Cortex of kidney (tissue), 1 donor: ENCODE measurements at places on chromosomes 5 and 9.

GRCh38 chr5:111197523-111197922, 26.7 kb upstream of the CAMK4 start:
- no peak for DNase-seq

GRCh38 chr5:54259090-54259489, 51.3 kb downstream of the ARL15 start:
- no peak for DNase-seq

GRCh38 chr9:129222819-129223218, 44.8 kb upstream of the IER5L start:
- DNase-seq = no peak

DNA sequence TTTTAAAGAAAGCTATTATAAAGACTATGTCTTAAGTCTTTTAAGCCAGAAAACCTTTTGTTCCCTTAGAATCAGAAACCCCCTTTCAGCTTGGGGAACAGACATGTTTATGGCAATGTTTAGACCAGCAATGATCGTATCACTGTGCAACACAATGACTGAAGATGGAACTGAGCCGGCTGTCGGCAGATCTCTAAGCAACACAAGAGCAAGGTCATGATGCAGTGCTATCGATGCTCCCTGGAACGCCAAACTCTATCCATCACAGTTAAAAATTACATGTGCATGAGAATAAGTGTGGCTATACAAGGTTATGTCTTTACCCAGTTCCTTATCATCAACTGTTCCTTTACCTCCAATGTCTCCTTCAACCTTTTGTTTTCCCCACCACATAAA, 1.8 kb upstream of the RNF44 start:
- DNase-seq = no peak

DNA sequence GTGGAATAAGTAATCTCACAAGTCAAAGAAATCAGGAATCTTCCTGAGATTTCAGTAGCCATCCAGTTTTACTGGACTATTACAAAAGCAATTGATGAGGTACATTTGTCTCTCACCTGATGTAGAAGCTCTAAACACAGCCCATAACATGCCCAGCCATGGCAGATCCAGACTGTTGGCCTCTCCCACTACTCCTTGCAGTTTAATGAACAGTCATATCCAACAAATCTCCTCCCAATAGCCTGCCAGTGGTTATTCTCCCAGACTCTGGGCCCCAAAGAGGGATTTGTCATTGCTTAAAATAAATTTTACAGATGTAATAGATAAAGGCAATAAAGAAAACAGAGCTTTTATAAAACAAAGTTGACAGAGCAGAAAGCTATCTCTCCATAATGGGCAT, 80.8 kb downstream of the ZNF608 start:
- DNase-seq = no peak

DNA sequence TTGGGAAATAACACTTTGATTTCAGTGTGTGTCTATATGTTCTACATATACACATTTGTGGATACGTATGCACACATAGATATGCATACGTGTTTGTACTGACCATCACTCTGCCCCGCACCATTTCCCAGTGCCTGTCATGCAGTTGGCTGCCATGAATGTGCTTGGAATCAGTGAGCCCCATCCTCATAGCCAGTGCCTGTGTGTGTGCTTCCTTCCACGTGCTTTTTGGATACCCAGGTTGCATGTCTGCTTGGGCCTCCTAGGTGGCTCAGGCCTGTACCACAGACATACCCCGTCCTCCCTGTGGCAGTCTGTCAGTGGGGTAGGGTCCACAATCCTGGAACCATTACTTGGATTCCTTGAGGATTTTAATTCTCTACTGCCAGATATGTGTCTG, 243.6 kb downstream of the FANCC start:
- no peak for DNase-seq

GRCh38 chr9:89378541-89378940, 60.2 kb downstream of the SECISBP2 start:
- no peak for DNase-seq

GRCh38 chr9:100284247-100284646, 68.5 kb downstream of the TEX10 start:
- no peak for DNase-seq

DNA sequence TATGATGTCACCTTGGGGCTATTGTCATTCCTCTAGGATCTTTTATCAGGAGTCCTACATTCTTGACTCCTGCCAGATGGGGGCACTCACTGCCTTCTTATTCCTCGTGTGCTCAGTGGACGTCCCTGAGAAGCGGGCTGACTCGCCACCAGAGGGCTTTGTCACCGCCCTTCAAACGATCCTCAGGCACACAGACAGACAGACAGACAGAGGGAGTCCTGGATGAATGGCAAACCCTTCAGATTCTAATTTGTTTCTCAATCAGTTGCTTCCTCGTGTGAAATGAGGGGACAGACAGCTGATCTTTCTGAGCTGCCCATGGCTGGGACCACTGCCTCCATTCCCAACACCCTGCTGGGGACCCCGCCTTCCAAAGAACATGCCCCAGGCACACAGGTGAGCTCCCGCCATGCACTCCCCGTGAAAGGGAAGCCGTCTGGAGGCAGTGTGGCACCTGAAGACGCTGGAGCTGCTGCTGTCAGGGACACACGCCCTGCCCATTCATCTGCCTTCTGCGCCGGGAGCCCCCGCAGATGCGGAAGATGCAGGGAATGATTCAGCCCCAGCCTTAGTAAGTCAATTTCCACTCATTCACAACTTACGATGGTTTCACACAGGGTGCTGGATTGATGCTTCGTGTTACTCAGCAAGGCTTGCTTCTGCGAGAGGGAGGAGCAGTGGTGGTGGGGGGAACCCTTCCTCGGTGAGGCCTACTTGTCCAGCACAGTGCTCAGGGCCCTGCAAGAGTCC, 24.9 kb upstream of the SH3PXD2B start:
- no peak for DNase-seq

GRCh38 chr5:138366632-138367382, 14.3 kb downstream of the KDM3B start:
- DNase-seq = no peak

DNA sequence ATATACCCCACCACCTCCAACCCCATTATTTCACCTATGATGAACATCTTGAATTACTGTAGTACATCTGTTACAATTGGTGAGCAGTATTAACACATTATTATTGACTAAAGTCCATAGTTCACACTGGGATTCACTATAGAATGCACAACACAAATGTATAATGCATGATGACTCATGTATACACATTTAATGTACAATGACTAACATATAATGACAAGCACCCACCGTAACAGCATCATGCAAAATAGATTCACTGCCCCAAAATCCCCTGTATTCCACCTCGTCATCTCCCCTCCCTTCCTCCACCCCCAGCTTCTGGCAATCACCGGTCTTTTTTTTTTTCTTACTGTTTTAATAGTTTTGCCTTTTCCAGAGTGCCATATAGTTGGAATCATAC, 47.1 kb upstream of the NEK6 start:
- no peak for DNase-seq

DNA sequence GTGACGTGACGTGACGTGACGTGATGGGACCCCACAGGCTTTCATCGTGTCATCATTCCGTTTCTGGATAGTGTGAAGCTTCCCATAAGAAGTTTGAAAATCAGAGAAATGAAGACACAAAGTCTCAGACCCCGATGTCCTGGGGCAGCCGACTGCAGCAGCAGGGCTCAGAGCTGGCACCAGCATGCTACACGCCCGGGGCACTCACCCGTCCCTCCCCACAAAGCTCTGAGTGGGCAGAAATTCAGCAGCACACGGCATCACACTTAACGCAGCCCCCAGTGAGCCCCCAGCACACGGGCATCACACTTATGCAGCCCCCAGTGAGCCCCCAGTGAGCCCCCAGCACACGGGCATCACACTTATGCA, 42.2 kb downstream of the SLC12A7 start:
- DNase-seq = no peak

- no peak for DNase-seq
Measured at GRCh38 chr5:152256580-152256979, 148.5 kb downstream of the NMUR2 start.

DNA sequence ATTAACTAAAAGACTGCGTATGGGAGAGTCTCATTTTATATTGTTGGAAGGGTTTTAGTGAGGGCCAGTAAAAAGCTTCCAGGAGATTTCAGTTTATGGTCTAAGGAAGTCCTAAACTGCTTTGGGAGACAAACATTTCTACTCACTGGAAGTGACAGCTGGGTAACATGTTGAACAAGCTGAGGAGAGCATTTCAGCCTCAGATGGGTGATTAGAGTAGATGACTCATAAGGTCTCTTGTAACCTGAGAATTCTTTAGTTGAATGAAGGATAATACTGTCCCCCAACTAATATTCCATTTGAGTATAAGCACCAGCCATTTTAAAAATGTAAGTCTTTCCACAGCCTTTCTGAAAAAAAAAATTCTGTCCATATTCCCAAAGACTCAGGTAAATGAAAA, 218.0 kb upstream of the C9orf72 start:
- DNase-seq = no peak

DNA sequence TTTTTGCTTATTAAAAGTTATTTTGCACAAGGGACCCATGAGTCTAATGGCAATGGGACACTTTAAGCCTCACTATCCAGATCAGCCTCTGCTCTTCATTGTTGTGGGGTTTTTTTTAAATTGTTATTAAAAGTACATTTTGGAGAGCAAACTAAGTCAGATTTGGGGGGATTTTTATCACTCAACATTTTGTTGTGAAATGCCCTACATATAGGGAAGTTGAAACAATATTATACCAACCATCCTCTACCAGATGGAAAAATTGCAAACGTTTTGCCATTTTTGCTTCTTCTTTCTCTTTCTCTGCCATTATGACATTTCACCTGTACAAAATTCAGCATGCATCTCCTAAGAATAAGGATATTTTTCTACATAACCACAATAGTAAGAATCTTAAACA, 75.3 kb downstream of the SLC1A3 start:
- DNase-seq = no peak

DNA sequence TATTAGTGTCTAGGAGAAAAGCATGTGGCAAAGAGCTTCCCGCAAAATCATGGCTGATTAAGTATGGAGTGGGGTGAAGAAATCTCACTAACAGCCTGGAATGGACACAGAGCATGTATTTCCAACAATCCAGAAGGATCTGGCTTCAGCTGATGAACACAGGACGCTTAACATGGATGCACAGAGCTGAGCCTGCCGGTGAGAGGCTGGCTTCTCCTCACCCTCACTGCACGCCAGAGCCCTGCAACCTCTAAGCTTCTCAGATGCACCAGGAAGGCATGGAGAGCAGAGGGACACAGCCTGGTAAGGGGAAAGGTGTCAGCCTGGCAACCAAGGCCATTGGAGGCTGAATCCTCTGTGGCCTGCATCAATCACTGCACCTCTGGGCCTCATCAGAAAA, 298.5 kb downstream of the TRIM32 start:
- no peak for DNase-seq

GRCh38 chr9:21322911-21323461, 12.2 kb downstream of the KLHL9 start:
- DNase-seq = no peak

DNA sequence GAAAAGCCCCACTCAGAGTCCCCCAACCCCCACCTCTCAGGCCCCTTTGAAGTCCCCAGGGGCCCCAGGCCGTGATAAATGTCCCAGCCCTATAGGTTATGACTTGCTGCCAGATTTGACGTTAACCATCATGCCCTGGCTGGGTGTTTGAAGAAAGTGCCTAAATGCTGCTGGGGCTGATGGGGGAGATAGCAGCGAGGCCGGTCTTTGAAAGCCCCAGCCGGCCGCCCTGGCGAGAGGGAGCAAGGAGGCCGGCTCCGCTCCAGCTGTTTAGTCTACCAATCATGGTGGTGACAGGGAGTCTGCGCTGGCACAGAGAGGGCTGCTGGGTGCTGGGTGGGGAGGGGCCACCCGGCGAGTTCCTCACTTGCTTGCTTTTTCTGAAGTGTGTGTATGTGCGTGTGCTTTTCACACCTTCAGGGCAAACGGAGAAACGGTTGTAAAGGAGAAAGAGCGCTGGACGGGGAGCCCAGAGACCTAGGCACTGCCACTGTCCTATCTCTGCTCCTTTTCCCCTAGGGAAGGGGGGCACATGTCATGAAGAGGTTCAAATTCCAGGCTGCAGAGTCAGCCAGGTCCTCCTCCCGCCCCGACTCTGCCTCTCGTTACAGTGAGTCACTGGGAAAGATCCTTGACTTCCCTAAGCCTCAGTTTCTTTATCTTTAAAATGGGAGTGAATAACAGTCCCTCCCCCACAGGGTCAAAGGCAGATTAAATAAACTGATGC, 126.1 kb upstream of the HAND1 start:
- no peak for DNase-seq

DNA sequence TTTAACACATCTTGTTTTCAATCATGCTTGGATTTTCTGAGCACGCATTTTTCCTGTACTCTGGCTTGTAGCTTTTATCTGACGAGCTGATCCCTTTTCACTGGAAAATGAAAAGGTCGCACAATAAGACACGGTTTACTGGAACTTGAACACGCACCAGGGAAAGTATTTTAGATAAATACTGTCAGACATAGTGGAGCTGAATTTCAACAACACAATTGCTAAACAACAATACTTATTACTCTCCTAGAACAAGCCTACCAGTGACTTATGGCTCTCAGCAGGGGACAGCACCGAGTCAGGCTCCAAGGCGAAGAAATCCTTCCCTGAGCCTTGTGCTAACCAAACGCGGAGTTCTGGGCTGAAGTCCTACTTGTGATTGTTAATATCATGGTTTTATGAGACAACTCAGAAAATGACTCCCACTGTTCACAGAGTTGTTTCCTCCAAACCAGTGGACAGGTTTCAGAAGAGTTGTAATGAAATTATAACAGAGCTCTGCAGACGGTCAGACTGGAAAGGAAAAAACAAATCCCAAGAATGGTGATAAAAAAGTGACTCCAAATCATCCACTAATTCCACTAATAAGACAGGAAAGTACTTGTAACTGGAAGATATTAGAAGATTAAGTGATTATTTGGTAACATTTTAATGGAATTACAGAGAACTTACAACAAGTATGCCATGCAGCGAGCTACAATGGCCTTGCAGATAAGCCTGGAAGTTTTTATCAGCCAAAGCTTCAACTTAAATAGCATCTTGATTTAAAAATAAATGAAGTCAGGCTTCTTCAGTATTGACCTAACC, 359.6 kb downstream of the EBF1 start:
- DNase-seq = no peak
